ENCODE measurements at places on chromosomes 4 and X.

DNA sequence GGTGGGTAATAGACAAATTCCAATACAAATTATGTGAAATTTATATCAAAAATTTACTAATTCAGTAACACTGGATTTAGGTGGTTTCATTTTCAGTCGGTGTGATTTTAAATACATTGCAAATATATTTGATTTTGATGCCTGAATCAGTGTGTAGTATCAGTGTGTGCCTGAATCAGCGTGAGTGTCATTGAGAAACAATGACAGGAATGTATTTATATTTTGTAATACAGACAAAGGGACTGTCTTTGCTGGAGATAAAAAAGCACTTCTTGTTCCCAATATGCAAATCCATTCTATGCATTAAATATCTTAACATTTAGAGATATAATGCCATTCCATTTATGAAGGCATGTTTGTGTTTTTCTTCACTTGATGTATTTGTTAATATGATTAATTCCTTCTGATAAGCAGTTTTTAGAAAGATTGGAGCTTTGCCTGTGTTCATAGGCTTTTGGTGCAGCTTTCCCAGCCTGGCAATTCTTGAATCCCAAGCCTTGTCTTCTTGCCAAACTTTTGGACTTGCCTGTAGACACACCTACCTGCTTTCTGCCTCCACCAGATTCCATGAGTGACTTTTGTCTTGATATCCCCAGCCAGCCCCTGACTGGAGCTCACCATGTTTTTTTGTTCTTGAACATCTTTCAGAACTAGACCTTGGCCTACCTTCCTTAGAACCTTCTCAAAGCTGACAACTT is 243.8 kb downstream of the ADGRL3 start:
- no peak for DNase-seq

DNA sequence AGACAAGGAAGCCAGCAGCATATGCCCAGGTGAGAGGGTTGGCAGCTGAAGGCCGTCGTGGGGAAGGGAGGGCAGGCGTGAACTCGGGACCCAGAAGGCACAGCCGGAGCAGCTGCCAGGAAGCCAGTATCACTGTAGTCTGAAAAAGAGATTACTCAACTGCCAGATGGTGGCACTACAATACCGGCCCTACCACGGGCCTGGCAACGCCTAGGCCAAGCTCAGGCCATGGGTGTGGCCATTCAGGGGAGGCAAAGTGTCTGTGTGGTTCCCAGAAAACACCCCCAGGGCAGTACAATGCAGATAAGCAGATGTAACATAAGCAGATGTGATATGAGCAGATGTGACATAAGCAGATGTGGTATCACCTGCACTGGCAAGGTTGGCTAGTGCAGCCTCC is 236.0 kb downstream of the AFAP1 start:
- DNase-seq, result no peak

- no peak for DNase-seq
These were observed 72.0 kb upstream of the GPM6A start for GRCh38 chr4:175884048-175884447.

- DNase-seq, result no peak
These were observed 113.7 kb upstream of the TLR3 start for GRCh38 chr4:185955151-185955770.

- DNase-seq, result peak; percentile 45
These were observed 395.2 kb downstream of the MID1IP1 start for GRCh38 chrX:39196192-39197102.

GRCh38 chr4:44118971-44119680 is 329.5 kb downstream of the KCTD8 start:
- DNase-seq, result no peak

DNA sequence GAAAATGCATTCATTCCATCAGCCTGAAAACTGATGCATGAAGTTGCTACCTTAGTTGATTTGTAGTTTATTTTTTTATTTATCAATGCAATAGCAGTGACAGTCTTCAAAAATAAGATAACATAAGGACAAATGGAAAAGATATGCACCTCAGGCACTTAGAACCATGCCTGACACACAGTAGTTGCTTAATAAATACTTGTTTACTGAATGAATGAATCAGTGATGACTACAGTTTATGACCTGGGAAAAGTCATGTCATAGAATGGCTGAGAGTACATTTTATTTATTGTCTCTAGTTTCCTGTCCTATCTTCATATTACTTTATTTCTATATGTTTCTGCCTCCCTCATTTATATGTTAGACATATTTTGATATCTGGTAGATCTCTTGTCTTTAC is 171.8 kb downstream of the TLL1 start:
- no peak for DNase-seq
